ENCODE measurements at places on chromosomes 11 and 22.

DNA sequence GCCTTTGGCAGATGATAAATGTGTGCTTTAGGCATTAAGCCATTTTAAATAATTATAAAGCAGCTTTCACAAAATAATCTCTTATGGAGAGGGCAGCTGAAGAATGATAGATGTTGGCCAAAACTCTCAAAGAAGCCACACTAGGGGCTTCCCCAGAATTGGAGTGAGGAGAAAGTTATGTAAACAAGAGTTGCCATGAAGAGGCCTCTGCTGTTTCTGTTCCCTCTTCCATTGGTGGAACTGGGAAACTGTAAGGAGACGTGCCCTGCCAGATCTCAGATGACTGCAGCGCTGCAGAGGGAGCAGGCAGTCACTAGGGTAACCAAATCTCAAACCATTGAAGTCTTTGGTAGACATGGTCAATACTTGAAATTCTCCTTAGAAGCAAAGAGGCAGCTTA lies 19.4 kb upstream of the APLP2 start:
- DNase-seq: no peak

DNA sequence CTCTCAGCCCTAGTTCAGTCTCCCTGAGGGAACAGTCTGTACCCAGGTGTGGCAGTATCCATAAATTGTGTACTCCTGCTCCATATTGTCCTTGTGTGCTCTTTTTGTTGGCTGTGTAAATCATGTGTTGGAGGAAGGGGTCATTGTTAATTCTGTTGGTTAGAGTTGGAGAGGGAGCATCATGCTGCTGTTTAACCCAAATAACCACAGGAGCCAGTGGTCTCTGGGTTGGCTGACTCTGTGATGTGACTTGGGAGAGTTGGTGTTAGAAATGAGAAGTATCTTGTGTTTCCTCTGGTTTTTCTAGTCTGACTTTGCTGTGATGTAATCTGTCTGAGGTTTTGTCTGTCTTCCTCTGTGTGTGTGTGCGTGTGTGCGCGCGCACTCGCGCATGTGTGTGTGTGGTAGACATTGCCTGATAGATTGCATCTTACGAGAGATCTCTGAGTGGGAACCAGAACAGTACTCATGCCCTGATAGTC lies 30.5 kb downstream of the CTNND1 start:
- DNase-seq: peak; percentile 83

DNA sequence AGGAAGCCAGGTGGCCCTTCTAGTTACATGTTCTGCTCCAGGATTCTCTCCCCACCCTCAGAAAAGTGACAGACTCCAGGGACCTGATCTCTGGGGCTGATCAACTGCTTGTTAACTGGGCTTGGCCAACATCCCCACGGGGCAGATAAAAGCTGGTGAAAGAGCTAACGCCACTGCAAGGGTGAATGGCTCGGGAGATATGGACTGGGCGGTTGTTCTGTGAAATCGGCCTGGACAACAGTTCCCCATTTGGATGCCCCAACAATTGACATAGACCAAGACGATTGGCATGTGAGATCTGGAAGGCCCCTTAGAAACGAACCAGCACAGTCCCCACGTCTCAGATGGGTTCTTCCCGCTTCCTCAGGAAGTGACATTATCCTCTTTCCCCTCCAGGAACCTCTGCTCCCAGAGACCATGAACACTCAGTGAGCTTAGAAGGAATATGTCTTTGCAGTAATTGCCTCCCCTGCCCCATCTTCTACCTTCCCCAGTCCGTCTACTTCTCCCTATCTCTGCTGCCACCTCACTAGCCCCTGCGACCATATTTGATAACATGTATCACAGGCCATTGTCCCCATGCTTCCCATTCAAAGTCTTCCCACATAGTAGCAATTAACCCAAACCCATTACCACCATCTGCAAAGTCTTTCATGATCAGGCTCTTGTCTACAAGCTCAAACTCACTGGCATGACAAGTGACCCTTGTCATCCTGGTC lies 5.6 kb upstream of the PRG2 start:
- DNase-seq: no peak

DNA sequence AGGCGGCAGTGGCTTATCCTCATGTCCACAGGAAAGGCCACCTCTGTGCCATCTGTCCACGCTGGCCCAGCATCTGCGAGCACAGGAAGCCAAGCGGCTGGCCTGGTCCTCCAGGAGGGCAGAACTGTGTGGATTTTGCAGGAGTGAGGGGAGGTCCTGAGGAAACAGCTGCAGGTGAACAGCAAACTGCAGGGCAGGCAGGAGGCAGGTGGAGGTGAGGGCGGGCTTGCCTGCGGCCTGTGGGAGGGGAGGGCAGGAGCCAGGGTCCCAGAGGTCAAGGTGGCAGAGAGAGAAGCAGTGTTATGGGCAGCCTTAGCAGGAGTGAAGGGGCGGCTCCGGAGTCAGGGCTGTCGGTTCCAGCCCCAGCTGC lies 369.7 kb downstream of the SHANK2 start:
- no peak for DNase-seq

- DNase-seq: no peak
Observed at GRCh38 chr11:130706572-130706971, 209.7 kb downstream of the SNX19 start.

DNA sequence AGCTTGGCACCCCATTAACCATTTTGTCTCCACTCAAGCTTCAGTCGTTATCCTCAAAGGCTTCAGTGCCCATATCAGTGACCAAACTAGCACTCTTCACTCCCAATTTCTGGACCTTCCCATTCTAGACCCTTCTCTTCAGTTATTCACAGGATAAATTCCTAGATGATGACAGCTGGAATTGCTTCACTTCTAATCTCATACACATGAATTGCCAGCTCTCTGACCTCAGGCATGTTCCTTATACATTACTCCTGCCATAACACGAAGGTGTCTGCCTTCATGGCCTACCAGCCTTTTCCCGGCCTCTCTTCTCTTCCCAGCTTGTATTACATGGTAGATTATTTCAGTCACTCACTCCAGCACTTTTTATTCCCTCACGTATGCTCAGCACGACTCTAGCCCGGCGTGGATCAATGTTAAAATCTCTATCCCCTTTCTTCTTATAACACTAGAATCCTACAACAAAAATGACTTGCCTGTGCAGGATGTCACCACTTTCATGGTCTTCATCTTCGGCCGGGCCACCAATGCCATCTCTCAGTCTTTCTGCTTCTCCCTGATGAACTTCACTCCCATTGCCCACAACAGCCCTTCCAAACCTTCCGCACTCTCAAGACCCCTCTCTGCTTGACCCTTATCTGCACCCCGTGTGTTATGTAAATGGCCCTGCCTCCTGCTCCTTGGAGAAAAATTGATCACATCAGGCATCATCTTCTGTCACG lies 36.9 kb downstream of the EIF3F start:
- no peak for DNase-seq

- no peak for DNase-seq
Observed at GRCh38 chr11:69538854-69539253, 57.4 kb downstream of the LINC01488 start.

DNA sequence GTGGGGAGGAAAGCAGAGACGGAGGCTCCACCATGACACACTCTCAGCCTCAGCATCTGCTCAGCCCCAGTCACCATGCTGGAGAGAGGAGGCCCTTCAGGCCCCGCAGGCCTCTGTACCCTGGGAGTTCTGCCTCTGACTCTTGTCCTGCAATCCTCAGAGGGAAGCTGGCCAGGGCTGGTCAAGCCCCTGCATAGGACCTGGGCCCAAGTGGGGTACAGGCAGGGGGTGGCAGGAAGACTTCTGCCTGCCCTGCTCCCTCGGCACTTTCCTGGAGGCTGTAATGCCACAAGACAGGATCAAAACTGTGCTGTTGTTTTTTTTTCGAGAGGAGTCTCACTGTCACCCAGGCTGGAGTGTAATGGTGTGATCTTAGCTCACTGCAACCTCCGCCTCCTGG lies 33.7 kb downstream of the LRRC74B start:
- no peak for DNase-seq

DNA sequence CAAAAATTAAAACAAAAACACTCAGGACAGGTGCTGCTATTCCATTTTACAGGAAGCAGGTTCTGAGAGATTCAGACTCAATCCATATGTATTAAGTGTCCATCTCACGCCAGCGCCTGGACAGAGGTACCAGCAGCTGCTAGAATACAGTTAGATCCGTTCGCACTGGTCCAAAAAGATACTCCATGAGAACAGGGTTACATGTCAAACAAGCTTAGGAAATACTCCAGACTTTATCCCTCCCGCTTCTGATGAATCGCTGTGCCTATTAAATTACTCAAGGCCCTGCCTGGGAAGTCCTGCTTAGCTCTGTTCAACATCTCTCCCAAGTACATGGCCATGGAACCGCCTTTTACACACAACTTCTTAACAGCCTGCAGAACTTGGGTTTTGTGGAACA lies 50.2 kb upstream of the SLC35C1 start:
- no peak for DNase-seq

GRCh38 chr22:39278040-39278439 lies 33.3 kb upstream of the PDGFB start:
- DNase-seq: no peak

DNA sequence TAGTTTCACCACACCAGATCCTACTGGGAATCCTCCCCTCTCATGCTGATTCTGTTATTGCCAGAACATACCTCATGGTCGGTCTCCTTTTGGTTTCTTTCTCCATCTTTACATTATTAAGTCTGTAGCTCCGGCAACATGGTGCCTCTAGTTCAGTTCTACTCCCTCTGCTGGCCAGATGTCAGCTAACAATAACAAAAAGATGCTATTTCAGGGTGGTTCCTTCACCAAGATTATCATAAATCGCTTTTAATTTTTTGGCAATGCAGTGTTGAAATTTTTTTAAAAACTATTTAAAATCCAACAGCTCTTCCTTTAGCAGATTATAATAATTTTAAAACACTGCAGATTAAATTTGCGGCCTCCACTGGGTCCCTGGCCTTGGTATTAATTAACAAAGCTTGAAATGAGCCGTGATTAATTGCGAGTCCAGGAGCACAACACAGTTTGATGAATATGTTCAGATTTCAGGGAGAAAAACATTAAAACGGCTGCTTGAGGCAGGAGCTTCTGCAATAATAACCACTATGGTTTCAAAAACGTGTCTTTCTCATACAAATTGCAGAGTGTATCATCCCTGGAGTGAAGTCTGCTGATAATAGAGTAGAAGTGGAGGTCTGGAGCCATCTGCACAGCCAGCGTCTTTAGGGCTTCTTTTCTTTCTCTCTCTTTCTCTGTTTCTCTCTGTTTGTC lies 492.9 kb upstream of the KIRREL3 start:
- no peak for DNase-seq

- no peak for DNase-seq
Observed at GRCh38 chr11:57338142-57338541, at the start of gene P2RX3. Gene P2RX3, plus strand, starts transcription at chr11:57338352. Its CDS starts 199 bp downstream, at chr11:57338551.

DNA sequence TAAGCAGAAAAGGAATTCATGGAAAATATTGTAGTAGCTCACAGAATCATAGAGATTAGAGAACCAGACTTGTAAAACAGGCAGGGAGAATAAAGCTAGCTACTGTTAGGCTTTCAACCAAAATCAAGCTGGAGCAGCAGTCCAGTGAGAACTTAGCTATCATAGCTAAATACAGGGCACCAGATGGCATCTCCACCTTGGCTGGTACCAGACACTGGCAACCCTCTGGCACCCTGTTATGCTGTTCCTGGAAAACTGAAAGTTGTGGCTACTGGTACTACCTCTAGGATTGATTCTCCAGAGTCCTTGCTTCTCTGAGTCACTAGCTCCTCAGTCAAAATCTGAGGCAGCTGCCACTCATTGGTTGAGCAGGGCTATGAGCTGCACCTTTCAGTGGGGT lies 6.0 kb upstream of the DRD2 start:
- DNase-seq: no peak

DNA sequence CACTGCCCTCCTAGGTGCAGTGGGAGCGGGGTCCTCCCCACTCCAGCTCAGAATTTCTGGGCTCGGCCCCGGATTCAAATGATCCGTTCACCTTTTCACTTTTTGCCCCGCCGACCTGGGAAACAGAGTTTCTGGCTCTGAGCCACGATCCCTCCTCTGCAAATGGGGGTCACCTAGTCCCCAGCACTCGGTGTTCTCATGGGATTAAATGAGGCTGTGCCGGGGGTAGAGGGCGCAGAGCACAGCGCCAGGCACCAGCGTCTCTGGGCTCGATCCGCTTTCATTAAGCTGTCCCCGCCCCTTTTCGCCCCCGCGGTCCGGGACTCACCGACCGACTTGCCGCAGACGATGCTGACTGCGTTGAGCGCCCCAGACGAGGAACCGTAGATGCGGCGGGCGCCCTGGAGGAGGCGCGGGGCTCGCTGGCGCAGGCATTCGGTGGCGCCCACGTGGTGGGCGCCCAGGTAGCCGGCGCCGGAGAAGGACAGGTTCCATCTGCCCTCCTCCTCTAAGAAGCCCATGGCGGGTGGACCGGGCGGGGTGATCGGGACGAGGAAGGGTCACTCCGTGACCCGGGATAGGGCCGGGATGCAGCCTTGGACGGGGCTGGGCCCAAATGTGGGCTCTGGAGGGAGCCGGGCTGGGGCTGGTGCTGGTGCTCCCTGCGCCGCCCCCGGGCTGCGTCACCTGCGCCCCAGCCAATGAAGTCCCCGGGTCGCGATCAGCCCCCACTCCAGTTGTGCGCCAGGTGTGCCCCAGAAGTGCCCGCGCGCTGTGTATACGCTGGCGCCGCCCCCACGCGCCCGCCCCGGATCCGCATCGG lies at the start of gene PNPLA5:
TSS of gene PNPLA5 (minus strand) at position 654 of the 823 bp plus-strand sequence. CDS start at position 521, 133 bp downstream.
- no peak for DNase-seq

GRCh38 chr22:46237453-46238124 lies 12.5 kb downstream of the CDPF1 start:
- DNase-seq: no peak

- DNase-seq: no peak
Observed at GRCh38 chr11:24373516-24373915, 123.3 kb upstream of the LUZP2 start.

GRCh38 chr11:61694602-61694939 lies 14.4 kb downstream of the DAGLA start:
- DNase-seq: no peak

- DNase-seq: no peak
Observed at GRCh38 chr11:33875621-33876294, 16.1 kb downstream of the LMO2 start.

DNA sequence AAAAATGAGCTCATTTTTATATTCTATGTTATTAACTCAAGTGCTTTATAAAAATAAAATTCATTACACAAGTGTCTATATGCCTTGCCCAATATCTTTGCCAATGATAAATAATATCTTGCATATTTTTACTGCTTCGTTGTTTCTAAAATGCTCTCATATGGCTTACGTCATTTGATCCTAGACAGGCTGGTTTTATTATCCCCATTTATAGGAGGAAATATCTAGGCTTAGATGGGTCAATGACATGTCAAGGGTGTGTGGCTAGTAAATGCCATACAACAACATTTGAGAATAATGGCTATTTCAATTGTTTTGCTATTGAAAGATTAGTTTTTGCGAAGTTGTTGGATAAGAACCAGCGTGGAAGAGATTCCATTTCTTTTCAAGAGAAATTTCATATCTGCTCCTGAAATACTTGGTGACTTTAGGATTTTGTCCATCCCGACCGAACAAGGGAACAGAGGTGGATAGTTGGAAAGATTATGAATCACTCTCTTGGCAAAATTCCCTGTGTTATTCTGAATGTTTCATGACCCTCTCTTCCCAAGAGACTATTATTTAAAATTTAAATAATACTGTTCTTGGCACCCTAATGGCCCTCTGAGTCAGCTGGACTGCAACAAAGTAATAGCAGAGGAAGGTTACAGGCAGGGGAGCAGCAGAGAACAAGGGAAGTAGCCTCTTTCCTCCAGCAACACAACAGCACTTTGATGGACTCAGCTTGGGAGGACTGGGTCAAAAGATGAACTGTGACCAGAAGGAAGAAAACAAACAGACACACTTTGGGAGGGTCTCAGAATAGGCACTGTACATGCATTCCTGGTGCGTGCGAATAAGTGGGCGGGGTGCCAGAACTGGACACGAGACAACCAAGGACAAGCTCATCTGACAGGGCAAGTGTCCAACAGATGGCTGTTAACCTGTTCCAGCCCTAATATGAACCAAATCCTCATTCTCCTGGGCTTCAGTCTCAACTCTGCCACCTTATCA lies 94.5 kb downstream of the ME3 start:
- DNase-seq: no peak
